ENCODE measurements at places on chromosomes 13 and 19.

DNA sequence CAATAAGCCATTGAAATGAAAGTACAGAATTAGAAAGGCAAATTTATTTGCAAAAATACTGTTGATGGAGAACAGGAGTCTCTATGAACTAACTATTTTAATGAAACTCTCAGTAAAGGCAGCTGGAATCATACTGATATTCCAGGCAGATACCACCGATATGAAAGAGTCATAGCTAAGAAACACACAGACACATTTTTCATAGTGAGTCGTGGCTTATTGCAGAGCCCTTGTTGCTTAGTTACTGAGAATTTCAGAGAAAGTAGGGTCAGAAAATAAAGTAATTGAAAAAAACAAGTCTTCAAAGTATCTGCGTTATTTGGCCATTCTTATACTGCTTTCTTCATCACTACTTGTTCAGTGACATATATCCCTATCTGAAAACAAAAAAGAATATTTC, 1890.9 kb downstream of the PCDH9 start:
- no peak overlapping the region for H3K27ac ChIP-seq
- DNase-seq = no peak
- no peak overlapping the region for H3K4me3 ChIP-seq

- H3K36me3 ChIP-seq = no peaks in the 10 kb centered on the region
- no peak for DNase-seq
- H3K27ac ChIP-seq = no peak overlapping the region
- peaks cover 4% of the 10 kb centered on the region for H3K4me1 ChIP-seq
Observed at GRCh38 chr19:14078411-14078810, 5.8 kb downstream of the MISP3 start.

DNA sequence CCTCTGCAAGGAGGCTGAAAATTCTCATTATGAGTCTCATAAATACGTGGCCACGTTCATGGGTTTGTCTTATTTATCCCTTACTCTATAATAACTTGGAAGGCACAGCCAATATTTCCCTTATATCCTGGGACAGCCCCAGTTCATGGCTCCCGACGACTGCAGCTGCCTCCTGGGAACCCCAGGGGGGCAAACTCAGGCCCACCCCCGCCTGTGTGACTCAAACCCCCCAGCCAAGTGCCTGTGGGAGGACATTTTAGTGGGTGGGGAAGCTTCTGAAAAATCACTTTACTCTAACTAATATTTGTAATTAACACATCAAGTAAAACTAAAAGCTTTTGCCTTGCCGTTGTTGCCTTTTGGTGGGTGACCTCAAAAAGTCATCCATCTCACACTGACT, 14.3 kb downstream of the RASA3 start:
- peaks cover 4% of the 10 kb centered on the region for H3K4me1 ChIP-seq
- H3K4me3 ChIP-seq = no peak overlapping the region
- H3K27ac ChIP-seq = peak overlapping the region; percentile 93
- H3K27me3 ChIP-seq = no peaks in the 10 kb centered on the region
- DNase-seq = no peak
- no peaks in the 10 kb centered on the region for H3K36me3 ChIP-seq

DNA sequence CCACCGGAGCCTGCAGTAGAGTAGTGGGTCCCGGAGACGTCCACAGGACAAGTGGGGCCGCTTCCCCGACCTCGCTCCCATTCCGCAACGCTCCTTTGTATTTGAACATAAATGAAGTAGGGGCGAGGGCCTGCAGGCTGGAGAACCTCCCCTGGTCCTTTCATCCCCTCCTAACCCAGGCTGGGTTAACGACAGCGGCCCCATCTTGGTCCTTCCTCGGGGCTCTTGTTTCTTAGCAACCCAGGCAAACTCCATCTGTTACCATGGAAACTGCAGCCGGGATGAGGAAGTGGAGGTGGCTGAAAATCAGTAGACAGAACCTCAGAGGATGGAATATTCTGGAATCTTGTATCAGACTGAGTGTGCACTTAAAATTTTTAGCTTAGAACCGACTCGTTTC, 132.6 kb upstream of the USP29 start:
- H3K4me3 ChIP-seq = no peak overlapping the region
- H3K4me1 ChIP-seq = no peaks in the 10 kb centered on the region
- H3K27ac ChIP-seq = no peak overlapping the region
- no peaks in the 10 kb centered on the region for H3K36me3 ChIP-seq

- no peaks in the 10 kb centered on the region for H3K27me3 ChIP-seq
- H3K4me3 ChIP-seq = no peak overlapping the region
- no peaks in the 10 kb centered on the region for H3K4me1 ChIP-seq
- no peak for DNase-seq
- no peaks in the 10 kb centered on the region for H3K36me3 ChIP-seq
- no peak overlapping the region for H3K27ac ChIP-seq
Observed at GRCh38 chr13:95660981-95661581, 15.9 kb upstream of the DNAJC3 start.

DNA sequence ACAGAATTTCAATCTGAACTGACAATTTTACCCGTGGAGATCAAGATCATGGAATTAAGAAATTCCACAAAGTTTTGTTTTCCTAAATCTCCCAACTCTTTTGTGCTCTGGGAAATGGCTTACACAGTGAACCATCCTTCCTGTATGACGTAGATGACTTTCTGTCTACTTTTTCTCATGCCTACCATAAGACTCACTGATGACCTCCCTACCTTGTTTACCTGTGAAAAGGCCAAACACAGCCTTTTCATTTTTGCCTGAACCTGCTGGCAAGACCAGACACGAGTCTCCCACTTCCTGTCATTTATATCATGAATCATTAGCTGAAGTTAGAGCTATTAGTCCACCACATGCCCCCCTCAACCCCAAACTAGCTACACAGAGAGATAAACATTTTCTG, 4.6 kb upstream of the KBTBD6 start:
- H3K4me3 ChIP-seq = no peak overlapping the region
- DNase-seq = no peak
- no peaks in the 10 kb centered on the region for H3K36me3 ChIP-seq
- H3K27ac ChIP-seq = no peak overlapping the region
- no peaks in the 10 kb centered on the region for H3K27me3 ChIP-seq

- H3K27ac ChIP-seq = no peak overlapping the region
- H3K36me3 ChIP-seq = no peaks in the 10 kb centered on the region
- H3K4me3 ChIP-seq = no peak overlapping the region
- no peaks in the 10 kb centered on the region for H3K4me1 ChIP-seq
- DNase-seq = no peak
- no peaks in the 10 kb centered on the region for H3K27me3 ChIP-seq
Observed at GRCh38 chr13:66576381-66576780, 653.8 kb downstream of the PCDH9 start.

GRCh38 chr19:37999309-38000213, 92.6 kb downstream of the SIPA1L3 start:
- no peak overlapping the region for H3K27ac ChIP-seq
- H3K4me3 ChIP-seq = no peak overlapping the region
- peak; percentile 71 for DNase-seq
- no peaks in the 10 kb centered on the region for H3K4me1 ChIP-seq
- H3K27me3 ChIP-seq = no peaks in the 10 kb centered on the region

DNA sequence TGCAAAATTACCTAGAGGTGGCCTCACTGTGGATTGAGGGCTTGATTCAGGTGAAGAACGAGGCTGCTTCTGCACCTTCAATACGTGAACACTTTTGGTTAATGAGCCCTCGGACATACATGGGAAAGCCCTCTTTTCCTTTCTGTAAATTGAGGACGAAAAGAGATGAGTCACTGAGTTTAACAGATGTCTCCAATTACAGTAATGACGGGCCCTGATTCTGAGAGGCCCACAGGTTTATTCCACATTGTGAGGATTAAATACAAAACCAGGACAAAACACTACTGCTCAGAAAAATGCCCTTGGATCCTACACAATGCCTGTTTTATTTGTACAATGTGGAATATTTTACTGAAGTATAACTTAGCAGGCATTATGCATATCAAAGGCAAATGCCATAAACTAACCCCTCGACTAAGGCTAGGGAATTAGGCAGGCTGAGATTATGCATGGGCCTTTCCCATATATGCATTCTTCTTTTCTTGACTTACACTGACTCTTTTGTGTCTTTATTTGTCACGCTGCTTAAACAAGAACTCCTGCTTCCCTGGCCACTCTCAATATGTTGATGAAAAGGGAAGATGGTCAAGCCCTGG, 819.9 kb downstream of the OLFM4 start:
- no peaks in the 10 kb centered on the region for H3K4me1 ChIP-seq
- no peak for DNase-seq
- H3K27ac ChIP-seq = no peak overlapping the region
- no peak overlapping the region for H3K4me3 ChIP-seq
- H3K27me3 ChIP-seq = no peaks in the 10 kb centered on the region
- no peaks in the 10 kb centered on the region for H3K36me3 ChIP-seq

- no peaks in the 10 kb centered on the region for H3K36me3 ChIP-seq
- no peaks in the 10 kb centered on the region for H3K4me1 ChIP-seq
- no peak overlapping the region for H3K27ac ChIP-seq
Observed at GRCh38 chr19:14632286-14632685, 42.4 kb downstream of the ADGRE3 start.

- peaks cover 18% of the 10 kb centered on the region for H3K27me3 ChIP-seq
- H3K4me3 ChIP-seq = peak within 1 kb of the TSS; percentile 58
- no peak for DNase-seq
- H3K27ac ChIP-seq = no peak within 1 kb of the TSS
- no peaks in the 10 kb centered on the region for H3K36me3 ChIP-seq
Observed at GRCh38 chr19:45498411-45499195, at the start of gene PPM1N. Gene PPM1N (plus strand): TSS chr19:45498443. CDS start chr19:45498473, 30 bp downstream.
